ENCODE measurements at places on chromosomes 12 and 14. TPM values are rescaled to one million over a fixed set of nuclear protein-coding genes. Genes with fewer than 3 reads are reported as not detected.

SMCO2 gene
- not detected for total RNA-seq

NOVA1 gene
- total RNA-seq = 1.1 TPM

DIO2 gene
- total RNA-seq = 132 TPM

- peaks cover 100% of the 10 kb centered on the region for H3K4me1 ChIP-seq
- no peaks in the 10 kb centered on the region for H3K36me3 ChIP-seq
- H3K27me3 ChIP-seq = no peaks in the 10 kb centered on the region
- H3K27ac ChIP-seq = peak overlapping the region; percentile 99
- DNase-seq = no peak
These were observed 12.5 kb upstream of the IRF2BPL start for GRCh38 chr14:77040741-77041653.

DNA sequence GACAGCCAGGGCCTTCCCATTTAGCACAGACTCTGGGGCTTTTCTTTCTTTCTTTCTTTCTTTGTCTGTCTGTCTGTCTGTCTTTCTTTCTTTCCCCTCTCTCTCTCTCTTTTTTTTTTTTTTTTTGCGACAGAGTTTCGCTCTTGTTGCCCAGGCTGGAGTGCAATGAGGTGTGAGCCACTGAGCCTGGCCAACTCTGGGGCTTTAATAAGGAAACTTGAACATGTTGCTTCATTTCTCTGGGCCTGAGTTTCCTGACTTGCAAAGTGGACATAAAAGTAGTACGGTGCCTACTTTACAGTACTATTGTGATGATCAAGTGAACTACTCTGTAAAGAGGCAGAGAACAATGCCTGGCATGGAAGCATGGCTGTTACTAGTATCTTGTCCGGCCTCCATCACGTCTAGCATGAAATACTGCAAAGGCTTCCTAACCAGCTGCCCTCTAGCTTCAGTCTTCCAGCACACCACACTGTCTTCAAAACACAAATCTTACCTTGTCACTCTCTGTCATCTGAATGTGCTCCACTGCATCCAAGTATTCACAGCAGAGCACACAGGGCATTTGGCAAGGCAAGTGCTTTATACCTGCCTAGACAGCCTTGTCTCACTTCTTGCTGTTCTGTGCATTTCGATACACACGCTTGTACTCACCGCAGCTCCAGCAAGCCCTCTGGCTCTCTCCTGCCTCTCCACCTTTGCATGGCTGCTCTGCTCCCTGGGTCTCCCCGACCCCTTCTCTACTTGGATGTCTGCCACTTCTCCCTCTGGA lies 96.7 kb downstream of the IRF2BPL start:
- no peak overlapping the region for H3K4me3 ChIP-seq
- H3K27ac ChIP-seq = no peak overlapping the region
- H3K4me1 ChIP-seq = peaks cover 41% of the 10 kb centered on the region
- DNase-seq = no peak
- no peaks in the 10 kb centered on the region for H3K36me3 ChIP-seq

DGKA gene
- 95.7 TPM for total RNA-seq

DNA sequence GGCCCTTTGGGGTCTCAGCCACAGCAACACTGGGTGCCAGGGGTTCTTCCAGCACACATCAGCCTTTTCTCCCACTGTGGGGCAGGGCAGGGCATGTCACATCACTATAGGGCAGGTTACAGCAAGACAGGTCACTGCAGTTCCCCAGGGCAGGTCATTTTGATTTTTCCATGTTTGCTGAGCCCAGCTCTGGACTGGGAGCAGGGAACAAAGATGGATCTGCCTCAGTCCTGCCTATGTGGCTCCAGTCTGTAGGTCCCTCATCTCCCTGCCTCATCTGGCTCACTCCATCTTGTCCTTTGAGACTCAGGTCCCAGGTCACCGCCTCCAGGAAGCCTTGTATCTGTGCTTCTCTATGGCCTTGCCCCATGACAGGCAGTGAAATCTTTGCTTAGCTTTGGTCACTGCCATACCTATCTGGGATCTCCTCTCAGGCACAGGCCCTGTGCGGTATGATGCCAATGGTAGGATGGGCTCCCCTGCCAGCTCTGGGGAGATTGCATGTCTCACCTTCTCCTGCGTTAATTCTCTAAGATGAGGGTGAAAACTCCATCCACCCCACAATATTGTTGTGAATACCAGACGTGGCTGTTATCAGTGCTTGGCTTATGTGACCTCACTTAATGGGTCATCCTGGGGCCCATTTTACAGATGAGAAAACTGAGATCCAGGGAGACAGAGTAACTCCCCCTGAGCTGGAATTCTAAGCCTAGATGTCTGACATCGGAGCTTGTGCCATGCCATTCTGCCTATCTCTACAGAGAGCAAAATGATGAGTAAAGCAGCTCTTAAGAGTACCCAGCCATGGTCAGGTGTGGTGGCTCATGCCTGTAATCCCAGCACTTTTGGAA lies 1.5 kb downstream of the SERPINA6 start:
- no peak for DNase-seq
- H3K27me3 ChIP-seq = peaks cover 5% of the 10 kb centered on the region
- H3K36me3 ChIP-seq = no peaks in the 10 kb centered on the region
- H3K4me3 ChIP-seq = no peak overlapping the region
